ENCODE measurements at places on chromosomes 2 and 18. TPM values are rescaled to one million over a fixed set of nuclear protein-coding genes. Genes with fewer than 3 reads are reported as not detected.

The FAM161A gene
- total RNA-seq = 19.0 TPM

The INHBB gene
- 0.16 TPM for total RNA-seq

GRCh38 chr18:12359515-12359927, 17.5 kb downstream of the AFG3L2 start:
- no peak for DNase-seq

- DNase-seq = no peak
These were observed 75.0 kb downstream of the DGKD start for GRCh38 chr2:233429175-233429897.

GRCh38 chr2:196376984-196377877, 205.9 kb upstream of the STK17B start:
- no peak for DNase-seq

The ADGRF3 gene
- 2.0 TPM for total RNA-seq

DNA sequence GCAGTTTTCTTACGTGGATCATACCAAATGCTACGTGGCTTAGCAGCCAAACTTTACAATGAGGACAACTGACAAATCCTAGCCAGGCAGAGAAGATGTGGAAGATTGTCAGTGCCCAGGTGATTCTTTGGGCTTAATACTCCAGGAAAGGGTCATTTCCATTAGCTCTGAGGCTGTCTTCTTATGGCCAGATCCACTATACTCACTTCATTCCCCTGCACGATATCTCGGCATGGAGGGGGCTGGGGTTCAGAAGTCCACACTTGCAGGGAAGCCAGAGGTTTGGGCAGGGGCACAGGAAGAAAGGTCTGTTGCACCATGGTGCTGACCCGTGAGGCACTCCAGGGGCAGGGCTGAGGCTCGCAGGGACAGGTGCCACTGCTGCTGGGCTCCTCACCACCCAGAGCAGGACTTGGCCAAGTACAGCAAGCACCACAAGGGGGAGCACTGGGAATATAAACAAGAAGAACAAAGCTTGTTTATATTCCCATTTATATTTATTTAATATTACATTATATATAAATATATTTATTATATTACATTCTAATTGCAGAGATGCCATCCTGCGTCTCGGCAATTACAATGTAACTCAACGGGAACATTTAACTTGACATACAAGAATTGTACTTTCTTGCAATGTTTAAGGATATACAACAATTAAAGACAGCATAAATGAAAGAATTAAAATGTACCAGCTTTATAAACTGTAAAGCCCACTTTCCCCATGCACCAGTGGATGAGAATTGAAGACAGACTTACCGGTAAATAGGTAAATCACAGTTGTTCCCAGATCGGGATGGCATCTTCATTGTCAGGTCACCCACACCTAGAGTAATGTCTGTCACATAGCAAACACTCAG, 27.2 kb downstream of the CLUL1 start:
- peak; percentile 49 for DNase-seq

The MAP2 gene
- 18.2 TPM for total RNA-seq

Measured in progenitor cell of endocrine pancreas (in vitro differentiated cells).